ENCODE measurements at places on chromosomes 5 and 9. TPM values are rescaled to one million over a fixed set of nuclear protein-coding genes. Genes with fewer than 3 reads are reported as not detected.

PCDHAC2 gene
- total RNA-seq = not detected

SLC2A8 gene
- 29.4 TPM for total RNA-seq

LCN1 gene
- total RNA-seq = not detected

PCA3 gene
- total RNA-seq = 0.19 TPM

TMEM174 gene
- not detected for total RNA-seq

RHOBTB3 gene
- total RNA-seq = 0.97 TPM

DNA sequence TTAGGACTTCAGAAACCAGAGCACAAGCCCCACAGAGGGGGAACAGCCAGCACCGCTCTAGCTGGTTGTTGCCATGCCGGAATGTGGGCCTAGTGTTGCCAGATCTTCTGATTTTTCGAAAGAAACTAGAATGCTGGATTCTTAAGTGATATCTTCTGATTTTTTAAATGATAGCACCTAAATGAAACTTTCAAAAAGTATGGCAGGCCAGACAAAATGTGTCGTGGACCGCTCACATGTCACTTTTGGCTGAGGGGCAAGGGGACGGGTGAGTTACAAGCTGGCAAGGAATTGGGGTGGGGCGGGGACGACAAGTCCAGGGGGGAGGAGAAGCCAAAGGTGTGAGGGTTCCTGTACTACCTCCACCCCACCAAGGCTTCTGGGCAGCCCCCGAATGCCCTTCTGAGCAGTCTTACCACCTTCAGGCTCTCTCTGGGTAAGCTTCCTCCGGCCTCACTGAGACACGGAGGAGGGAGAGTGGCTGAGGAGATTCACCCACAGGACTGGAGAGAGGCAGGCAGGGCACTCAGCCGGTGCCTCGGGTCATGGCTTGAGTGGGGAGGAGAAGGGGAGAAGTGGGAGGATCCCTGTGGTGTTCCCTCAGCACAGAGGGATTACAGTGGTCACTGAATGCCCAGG is 10.3 kb downstream of the B4GALT7 start:
- H3K4me1 ChIP-seq = no peaks in the 10 kb centered on the region
- no peak for DNase-seq
- no peak overlapping the region for H3K4me3 ChIP-seq

DNA sequence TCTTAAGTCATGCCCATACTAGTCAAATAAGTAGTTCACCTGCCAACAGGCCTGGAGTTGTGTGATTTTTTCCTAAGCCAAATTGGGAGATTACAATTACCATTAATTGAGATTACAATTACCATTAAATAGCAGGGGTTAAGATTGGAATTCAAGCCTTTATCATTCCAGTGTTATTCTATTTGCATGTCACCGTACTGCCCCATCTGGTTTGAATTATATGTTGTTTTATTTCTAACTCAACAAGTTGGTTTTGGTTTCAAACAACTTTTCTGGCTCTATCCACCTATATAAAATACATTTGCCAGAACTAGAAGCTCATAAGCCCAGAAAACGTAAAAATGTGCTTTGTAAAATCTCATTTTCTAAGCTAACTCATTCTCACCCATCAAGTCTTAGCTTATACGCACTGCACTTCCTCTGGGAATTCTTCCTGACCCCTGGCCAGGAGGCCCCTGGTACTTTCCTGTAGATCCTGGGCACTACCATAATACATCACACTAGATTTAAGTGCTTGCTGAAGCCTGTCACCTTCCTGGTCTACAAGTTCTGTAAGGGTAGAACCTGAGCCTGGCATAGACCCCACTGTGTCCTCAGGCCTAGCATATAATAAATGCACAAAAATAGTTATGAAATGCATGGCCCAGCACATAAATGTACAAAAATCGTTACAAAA is 242.0 kb upstream of the TRPM3 start:
- no peak overlapping the region for H3K27ac ChIP-seq
- H3K4me1 ChIP-seq = no peaks in the 10 kb centered on the region
- no peaks in the 10 kb centered on the region for H3K27me3 ChIP-seq
- no peak for DNase-seq

DNA sequence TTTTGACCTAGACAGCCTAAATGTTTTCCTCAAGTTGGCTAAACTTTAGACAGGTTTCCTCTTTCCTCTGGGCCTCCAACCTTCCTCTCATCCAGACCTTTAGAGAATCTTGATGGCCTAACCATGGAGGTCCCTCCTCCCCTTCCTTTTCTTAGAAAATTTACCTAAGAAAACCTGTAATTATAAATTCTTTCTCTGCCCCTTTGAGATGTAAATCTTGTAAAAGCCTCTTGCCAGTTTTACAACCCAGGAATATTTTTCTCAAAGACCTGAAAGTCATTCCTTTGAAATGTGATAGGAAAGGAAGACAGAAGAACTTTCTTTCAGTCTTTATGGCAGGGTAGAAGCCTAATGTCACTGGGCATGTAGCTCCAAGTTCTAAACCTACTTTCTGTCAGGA is 1752.6 kb upstream of the C9orf72 start:
- no peak overlapping the region for H3K4me3 ChIP-seq
- DNase-seq = no peak
- no peaks in the 10 kb centered on the region for H3K27me3 ChIP-seq
- no peaks in the 10 kb centered on the region for H3K4me1 ChIP-seq
- no peak overlapping the region for H3K27ac ChIP-seq

DNA sequence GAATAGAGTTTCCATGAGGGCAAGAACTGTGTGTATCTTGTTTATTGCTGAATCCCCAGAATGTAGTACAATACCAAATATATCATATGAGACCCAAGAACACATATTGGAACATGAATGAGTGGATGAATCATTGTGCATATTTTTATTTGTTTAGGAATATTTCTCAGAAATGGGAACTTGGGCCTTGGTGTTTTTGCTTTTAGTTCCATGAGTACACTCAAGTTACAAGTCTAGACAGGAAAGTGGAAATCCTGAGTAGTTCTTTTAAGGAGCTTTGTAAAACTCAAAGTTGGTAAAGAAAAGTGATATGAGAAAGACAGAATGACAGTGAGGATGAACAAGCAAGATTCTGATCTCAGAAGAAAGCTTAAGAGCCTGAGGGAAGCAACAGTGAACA is 647.0 kb downstream of the EFNA5 start:
- H3K36me3 ChIP-seq = no peaks in the 10 kb centered on the region
- no peak overlapping the region for H3K27ac ChIP-seq
- no peak overlapping the region for H3K4me3 ChIP-seq

GRCh38 chr5:115983519-115983918 is 21.2 kb downstream of the LVRN start:
- H3K36me3 ChIP-seq = no peaks in the 10 kb centered on the region
- H3K27me3 ChIP-seq = no peaks in the 10 kb centered on the region
- no peak for DNase-seq
- H3K4me1 ChIP-seq = peaks cover 8% of the 10 kb centered on the region
- H3K4me3 ChIP-seq = no peak overlapping the region

DNA sequence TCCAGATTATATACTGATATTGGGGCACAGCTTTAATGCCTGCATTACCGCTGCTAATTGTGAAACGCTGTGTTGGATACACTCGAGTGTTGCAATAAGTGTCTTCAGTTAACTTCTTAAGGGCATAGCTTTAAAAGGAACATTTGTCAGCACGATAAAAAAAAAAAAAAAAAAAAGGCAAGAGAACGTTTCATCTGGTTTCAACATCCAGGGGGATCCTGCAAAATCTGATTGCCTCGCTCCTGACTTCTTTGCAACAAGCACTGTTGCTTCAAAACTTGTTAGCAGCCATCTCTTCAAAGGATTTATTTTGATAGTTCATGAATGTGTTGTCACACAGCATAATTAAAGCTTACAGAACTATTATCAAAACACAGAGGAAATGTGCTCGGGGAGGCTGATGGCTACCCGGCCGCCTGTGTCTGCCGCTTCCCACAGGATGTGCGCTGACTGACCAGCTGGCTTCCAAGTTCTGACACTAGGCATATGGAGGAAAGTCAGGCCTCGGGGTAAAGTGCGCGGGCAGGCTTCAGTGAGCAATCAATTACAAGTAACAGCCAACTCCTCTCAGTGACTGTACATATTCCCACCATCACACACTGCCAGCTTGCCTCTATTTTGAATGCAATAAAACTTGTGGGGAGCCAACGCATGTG is 77.7 kb downstream of the EBF1 start:
- peaks cover 22% of the 10 kb centered on the region for H3K36me3 ChIP-seq
- H3K4me3 ChIP-seq = no peak overlapping the region
- no peak overlapping the region for H3K27ac ChIP-seq
- DNase-seq = no peak

- peaks cover 6% of the 10 kb centered on the region for H3K4me1 ChIP-seq
- no peaks in the 10 kb centered on the region for H3K36me3 ChIP-seq
- H3K4me3 ChIP-seq = no peak overlapping the region
- H3K27me3 ChIP-seq = no peaks in the 10 kb centered on the region
- H3K27ac ChIP-seq = no peak overlapping the region
Observed at GRCh38 chr5:170345971-170346370, 43.2 kb downstream of the KCNMB1 start.

DNA sequence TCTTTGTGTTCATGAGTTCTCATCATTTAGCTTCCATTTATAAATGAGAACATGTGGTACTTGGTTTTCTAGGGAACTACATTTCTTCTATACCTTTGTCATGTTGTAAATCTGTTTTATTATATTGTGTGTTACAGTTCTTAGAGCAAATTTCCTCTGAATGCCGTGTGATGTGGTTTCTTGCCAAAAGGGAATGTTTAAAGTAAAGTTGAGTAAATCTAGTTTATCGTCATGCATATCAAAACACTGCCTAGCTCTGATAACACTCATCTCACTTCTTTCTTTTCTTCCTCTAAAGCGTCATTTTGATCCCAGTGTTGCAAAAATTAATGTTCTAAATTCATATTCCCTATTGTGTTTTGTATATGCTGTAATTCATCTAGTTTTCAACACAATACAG is 295.4 kb upstream of the HAPLN1 start:
- H3K4me1 ChIP-seq = no peaks in the 10 kb centered on the region
- H3K27me3 ChIP-seq = no peaks in the 10 kb centered on the region
- no peak overlapping the region for H3K4me3 ChIP-seq
- no peak for DNase-seq
- no peak overlapping the region for H3K27ac ChIP-seq

- no peaks in the 10 kb centered on the region for H3K27me3 ChIP-seq
- peak; percentile 24 for DNase-seq
- H3K4me3 ChIP-seq = no peak overlapping the region
- H3K36me3 ChIP-seq = no peaks in the 10 kb centered on the region
- no peaks in the 10 kb centered on the region for H3K4me1 ChIP-seq
Observed at GRCh38 chr5:155259648-155260047, 246.1 kb downstream of the KIF4B start.

DNA sequence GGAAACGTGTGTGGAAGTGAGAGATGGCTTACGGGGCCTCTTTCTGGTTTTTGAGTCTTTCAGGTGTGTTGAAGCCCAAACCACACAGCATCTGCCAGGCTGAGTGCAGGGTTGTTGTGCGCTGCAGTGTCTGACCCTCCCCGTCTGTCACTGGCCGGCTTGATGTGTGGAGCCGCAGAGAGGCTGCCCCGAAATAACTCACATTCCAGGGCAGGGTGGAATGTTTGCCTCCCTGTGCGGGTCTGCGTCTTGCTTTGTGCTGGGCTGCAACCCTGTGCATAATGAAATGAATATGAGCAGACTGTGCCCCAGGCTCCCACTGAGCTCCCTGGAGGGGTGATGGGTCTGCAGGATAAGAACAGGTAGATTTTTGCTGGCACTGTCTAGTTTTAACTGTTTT is 9.9 kb upstream of the PLEKHG4B start:
- H3K27me3 ChIP-seq = no peaks in the 10 kb centered on the region
- no peaks in the 10 kb centered on the region for H3K36me3 ChIP-seq
- DNase-seq = no peak
- H3K4me1 ChIP-seq = no peaks in the 10 kb centered on the region
- no peak overlapping the region for H3K27ac ChIP-seq

GRCh38 chr9:38694676-38695075 is 25.3 kb downstream of the FAM240B start:
- no peaks in the 10 kb centered on the region for H3K27me3 ChIP-seq
- H3K4me1 ChIP-seq = no peaks in the 10 kb centered on the region
- no peak for DNase-seq
- no peak overlapping the region for H3K27ac ChIP-seq

DNA sequence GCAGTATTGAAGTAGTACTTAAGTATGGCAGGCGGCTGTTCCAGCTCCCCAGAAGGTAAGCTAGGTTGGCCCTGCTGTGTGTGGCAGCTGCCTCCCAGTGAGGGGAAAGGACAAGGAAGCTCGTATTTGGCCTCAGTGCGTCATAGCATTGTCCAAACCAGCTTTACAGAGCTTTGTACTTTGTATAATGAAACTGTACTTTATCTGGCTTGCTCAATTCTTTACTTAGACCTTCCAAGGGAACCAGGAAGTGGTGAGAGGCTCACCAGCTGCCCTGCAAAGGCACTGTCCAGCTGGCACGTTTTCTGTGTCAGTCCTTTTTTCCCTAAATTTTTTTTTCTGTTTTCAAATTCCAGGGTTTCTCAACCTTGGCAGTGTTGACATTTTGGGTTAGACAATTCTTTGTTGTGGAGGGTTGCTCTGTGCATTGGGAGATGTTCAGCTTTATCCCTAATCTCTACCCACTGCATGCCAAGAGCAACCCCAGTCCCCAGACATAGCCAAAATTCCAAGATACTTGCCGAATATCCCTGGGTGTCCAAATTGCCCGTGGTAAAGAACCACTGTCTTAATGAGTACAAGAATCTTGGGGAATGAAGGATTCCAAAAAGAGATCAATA is 474.5 kb downstream of the LRRC70 start:
- no peaks in the 10 kb centered on the region for H3K36me3 ChIP-seq
- no peak overlapping the region for H3K4me3 ChIP-seq
- no peak for DNase-seq
- no peaks in the 10 kb centered on the region for H3K27me3 ChIP-seq
- H3K27ac ChIP-seq = no peak overlapping the region
- H3K4me1 ChIP-seq = no peaks in the 10 kb centered on the region

DNA sequence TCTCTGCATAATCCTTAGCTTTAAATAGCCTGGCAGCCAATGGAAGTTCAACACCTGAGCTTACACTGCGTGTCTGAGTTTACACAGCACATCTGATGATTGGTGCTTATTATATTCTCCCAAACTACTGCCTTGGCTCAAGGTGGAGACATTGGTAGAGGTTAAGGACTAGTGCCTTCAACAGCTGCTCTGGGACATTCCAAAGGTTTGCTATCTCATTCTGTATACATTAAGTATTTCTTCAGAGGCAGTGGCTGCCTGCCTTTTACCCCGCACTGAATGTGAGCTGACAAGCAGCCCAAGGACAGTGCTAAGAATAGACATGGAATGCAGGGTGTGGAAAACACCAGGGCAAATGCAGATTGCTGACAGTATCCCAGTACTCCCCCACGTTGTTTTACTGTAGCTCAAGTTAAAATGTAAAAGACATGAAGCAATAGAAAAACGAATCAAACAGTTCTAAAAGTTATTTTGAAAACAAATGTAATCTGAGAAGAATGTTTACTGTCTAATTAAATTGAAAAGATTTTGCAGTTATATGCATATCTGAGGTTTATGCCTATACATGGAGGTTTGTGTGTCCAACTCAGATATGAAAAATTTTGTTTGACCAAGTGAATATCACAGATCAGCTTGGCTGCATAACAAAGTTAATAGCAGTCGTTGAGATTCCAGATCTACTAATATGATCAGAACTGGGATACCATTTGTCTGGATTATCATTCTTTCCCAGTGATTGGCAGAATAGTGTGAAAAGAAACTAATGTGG is 1.8 kb downstream of the HSPB3 start:
- DNase-seq = no peak
- no peak overlapping the region for H3K27ac ChIP-seq
- H3K27me3 ChIP-seq = no peaks in the 10 kb centered on the region
- no peaks in the 10 kb centered on the region for H3K36me3 ChIP-seq
